ENCODE measurements at places on chromosomes 16 and 17.

GRCh38 chr17:31136319-31136718 lies 41.5 kb downstream of the NF1 start:
- no peak for DNase-seq

GRCh38 chr17:81457917-81458555 lies 54.6 kb downstream of the ACTG1 start:
- no peak for DNase-seq

GRCh38 chr17:31674305-31674704 lies 184.7 kb downstream of the COPRS start:
- DNase-seq: peak; percentile 45

DNA sequence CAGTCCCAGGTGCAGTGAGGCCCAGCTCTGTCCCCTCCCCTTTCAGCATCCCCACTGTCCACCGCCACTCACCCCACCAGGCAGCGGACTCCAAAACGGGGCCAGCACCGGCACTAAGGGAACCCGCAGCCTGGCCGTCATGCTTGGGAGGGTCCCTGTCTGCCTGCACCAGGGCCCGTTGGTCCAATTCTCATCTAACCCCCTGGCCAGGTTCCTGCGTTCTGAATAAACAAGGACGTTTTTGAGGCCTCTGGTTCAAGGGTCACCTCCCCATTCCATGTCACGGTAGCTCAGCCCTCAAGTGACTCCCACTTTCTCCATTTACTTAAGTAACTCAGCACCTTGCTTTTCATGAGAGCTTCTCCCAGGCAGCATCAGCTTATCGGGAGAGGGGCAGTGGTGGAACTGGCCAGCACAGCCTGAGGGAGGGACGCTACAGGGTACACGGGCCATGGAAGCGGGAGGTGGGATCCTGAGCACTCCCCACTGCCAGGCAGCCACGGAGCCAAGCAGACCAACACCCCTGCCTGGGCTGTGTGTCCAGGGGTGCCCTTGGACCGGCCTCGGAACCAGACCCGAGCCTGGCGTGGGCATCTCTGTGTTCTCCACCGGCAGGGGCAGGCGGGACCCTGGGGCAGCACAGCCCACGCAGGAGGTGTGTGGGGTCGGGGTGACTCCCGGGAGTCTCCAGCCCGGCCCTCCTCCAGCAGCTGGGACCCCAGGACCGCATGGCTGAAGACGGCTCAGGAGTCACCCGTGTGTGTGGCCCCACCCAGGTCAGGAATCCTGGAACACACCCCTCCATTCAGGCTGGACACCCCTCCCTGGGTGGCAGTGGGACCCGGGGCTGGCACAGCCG lies 74.9 kb upstream of the GNG13 start:
- DNase-seq: no peak
